ENCODE measurements at places on chromosomes 1 and 21.
A peak's percentile ranks its signal among the peaks of the same experiment; 100 is the strongest.

- DNase-seq, result no peak
Measured at GRCh38 chr1:153168686-153169085, 18.0 kb upstream of the SPRR2G start.

DNA sequence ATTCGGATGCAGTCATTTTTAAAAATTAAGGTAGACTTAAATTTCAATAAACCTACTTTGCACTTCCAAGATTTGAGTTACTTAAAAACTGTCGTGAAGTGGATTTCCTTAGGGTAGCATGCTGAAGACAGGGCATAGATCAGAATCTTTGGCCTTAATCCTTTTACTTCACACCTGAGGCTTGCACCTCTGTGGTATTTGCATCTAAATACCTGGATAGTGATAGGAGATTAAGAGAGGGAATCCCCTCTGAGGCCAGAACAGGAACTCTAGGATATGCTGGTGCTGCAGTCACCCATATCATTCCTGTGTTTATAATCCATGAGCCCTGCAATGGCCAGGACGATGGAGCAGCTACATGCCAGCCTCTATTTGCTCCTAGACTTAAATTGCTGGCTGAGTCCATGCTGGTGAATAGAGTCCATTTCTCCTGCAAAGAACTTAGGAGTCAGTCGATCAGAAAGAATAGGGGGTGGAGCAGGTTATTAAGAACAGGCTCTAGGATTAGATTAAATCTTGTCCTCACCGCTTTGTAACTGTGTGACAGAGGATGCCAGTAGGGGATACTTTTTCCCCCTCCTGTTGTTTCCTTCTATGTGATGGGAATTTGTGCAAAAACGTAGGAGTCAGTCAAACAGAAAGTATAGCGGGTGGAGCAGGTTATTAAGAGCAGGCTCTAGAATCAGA, 333.6 kb downstream of the DUSP10 start:
- DNase-seq, result no peak

DNA sequence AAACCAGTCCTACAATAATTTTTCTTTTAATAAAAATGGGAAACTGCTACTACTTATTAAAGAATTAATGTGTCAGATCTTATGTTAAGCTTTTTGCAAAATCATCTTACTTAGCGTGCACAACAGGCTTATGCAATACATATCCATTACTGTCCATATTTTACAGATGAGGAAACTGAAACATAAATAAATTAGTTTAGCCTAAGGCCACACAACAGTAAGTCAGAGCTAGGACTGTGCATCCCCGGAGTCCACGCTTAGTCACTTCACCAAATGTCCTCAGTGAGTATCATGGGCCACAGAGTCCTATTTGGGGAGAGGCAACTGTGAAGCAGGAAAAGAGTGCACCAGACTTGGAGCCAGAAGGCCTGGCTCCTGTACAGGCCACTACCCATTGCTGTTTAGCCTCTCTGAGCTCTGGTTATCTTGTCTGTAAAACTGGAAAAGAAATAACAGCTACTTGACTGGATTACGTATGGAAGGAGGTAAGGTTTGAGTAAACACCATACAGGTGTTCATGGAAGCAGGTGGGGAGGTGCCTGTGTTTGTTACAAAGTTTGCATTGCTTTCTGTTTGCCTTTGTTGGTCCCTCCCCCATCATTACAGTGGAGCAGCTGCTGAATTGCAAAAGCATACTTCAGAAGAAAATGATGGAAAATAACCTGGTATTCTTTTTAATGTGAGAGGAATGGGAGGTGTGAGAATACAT, 192.8 kb downstream of the FCRL5 start:
- peak; percentile 60 for DNase-seq

DNA sequence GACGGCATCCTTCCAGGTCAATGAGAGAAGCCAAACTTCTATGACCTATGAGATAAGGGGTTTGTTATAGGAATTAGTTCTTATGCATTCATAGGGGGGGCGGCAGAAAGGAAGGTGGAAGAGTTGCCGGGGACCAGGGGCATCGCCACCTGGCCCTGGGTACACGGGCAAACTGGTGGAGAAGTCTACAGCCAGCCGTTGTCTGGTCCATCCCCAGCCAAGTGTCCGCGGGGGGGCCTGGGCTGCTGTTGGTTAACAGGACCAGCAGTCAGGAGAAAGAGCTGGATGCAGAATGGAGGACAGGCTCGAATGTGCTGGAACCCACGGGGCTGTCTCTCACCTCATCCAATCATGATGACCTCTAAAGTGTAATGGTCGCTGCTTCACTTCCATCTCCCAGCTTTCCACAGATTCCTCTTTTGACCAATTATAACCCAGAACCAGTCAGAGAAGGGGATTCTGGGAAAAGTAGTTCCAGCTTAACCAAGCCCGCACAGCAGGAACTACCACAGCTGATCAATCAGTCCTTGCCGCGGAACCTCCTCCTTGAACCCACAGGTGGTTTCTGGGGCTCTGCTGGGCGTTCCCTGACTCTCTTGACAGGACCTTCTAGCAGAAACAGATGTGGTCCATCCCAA, 17.8 kb downstream of the TMEM51 start:
- no peak for DNase-seq

- DNase-seq, result no peak
Measured at GRCh38 chr1:19618428-19618827, 25.7 kb upstream of the NBL1 start.

DNA sequence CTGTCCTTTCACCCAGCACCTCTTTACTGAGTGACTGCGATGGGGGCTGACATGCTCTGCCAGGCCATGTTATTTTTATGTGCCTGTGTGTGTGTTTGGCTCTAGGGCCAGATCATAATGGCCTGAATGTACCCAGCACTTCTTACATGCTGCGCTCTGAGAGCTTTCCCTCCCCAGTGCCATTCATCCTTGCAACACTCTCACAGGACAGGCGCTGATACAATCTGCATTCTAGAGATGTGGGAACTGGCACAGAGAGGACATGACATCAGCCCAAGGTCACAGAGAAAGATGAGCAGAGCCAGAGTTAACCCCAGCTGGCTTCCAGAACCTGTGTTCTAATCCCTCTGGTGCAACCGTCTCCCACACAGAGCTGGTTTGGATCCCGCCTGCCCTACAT, 54.5 kb downstream of the ARHGEF10L start:
- DNase-seq, result no peak

DNA sequence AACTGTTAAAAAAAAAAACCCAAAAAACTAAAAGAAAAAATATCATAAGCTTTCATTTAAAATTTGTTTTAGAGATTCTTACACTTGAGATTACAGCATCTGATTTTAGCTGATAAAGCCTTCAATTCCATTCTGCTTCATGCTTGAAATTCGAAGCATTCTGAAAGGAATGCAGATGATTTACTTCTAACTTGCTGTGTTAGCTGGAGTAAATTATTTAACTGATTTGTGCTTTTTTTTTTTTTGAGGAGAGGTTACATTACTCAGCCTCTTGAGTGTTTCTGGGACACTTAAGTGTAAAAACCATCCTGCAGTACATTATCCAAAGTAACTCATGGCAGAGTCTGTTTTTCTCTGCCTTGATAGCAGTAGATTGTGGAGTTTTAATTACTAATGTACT, 4.5 kb upstream of the TRIM67 start:
- no peak for DNase-seq

DNA sequence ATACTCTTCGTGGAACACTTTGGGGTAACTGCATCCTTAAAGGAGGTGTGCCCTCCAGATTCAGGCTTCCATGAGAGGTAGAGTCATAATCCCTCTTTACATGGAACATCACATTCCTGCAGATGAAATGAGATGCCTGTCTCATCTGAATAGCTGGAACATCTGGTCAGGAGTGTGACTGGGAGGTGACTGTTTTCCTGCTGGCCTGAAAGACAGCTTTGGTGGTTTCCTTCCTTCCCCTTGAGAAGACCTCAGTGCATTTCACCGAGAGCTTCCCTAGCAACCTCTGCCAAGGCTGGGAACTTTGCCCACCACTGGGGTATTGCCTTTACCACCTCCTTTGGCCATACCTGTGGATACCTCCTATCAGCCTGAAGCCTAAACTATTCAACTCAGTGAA, 46.7 kb upstream of the GUCA2A start:
- no peak for DNase-seq

GRCh38 chr1:241611063-241611462, 29.1 kb downstream of the CHML start:
- DNase-seq, result peak; percentile 92

GRCh38 chr1:32907435-32907834, 6.2 kb upstream of the TMEM54 start:
- DNase-seq, result no peak

- DNase-seq, result no peak
Measured at GRCh38 chr1:183676586-183677189, 23.6 kb upstream of the APOBEC4 start.

DNA sequence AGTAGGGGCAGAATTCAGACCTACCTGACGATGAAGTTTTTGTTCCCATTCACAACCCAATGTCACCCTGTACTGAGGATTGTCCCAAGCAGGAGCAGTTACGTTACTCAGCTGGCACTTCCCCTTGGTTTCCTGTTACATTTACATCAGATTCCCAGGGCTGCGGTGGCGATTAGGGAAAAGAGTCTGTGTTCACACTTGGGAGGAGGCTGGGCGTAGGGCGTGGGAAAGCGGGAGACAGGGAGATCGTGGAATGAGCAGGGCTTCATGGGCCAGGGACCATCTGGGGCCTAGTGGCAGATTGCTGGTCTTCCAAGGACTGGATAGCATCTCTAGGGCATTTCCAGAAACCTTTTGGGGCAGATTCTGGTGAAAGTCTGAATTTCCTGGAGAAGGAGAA, 39.0 kb downstream of the TBX19 start:
- no peak for DNase-seq

DNA sequence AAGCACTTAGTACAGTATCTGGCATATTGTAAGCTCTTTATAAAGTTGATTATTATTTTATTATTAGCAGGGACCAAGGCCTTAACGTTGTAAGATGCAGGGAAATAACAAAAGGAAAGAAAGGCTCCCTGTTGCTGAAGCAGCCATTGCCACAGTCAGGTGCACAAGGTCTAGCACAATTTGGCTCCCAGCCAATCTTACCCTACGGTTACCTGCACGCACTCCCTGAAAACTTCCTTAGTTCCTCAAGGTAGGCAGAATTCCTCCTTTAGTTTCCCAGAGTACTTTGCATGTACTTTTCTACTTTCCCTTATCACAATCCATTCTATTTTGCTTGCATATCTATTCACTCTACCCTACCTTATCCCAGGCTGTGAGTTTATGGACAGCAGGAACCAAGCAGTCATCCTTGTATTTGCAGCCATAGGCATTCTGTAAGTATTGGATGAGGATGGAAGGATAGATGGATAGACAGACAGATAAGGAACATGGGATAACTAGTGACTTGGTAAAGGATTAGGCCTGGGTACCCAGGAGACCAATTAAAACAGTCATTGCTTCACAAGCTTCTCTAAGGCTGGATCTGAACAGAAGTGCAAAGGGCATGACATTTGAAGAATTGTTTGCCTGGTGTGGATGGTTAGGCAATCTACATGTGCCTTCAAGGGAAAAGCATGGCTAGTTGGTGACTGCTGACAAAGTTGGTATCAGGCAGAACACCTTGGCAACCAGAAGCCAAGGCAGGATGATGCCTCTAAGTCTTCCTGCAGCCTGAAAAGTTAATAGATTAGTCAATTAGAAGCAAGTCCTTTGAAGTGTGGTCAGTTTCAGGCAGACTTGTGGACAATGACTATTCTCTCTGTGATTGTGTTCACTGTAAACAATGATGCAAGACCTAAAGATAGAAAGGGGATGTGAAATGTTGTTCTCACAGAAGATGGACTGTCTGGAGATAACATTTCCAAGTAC, 20.8 kb upstream of the JAK1 start:
- peak; percentile 81 for DNase-seq

DNA sequence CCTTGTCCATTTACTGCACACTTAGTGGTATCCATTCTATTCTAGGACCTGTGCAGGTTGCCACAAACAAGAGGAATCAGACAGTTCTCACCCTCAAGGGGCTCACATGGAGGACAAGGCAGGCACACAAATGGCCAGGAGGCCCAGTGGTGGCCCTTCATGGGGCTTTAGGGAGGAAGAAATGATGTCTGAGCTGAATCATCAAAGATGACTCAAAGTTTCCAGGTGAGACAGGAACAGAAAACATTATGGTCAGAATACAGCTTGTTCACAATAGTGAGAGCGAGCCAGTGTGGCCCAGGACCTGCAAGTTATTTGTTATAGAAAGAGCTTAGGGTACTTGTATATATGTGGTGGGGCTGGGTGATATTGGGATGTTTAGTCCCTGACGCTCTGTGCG, 26.4 kb downstream of the SHISAL2A start:
- DNase-seq, result no peak

DNA sequence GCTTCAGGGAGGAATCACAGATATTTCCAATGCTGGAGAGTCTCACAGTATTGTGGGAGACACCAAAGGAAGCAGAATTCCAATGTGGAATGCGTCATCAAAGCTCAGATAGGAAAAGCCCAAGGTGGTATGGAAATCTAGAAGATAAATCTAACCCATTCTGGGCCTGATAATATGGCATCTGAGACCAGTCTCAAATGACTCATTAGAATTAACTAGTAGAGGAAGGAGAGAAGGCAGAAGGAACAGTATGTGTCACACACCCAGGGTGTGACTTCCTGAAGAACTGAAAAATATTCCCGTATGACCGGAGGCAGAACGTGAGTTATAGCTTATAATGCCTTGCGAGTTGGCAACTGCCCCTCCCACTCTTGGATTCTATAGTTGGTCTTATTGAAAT, 499.2 kb downstream of the PLPP3 start:
- DNase-seq, result peak; percentile 61

- DNase-seq, result peak; percentile 99
Measured at GRCh38 chr1:32989160-32990050, 24.8 kb upstream of the RNF19B start.

DNA sequence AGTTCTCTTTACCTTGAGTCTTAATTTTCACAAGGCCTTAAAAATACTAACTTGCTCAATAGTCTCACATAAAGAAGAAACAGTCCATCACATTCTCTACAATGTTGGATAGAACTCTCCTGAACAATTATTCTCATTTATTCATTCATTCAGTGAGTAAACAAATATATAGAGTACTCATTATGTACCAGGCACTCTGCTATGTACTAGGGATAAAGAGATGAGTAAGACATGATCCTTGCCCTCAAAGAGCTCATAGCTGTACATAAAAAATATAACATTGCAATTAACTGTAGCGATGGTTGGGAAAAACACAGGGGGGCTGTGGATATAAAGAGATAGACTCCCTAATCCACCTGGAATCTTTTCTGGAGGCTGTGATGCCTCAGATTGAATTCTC, 586.9 kb upstream of the BEND5 start:
- DNase-seq, result no peak

DNA sequence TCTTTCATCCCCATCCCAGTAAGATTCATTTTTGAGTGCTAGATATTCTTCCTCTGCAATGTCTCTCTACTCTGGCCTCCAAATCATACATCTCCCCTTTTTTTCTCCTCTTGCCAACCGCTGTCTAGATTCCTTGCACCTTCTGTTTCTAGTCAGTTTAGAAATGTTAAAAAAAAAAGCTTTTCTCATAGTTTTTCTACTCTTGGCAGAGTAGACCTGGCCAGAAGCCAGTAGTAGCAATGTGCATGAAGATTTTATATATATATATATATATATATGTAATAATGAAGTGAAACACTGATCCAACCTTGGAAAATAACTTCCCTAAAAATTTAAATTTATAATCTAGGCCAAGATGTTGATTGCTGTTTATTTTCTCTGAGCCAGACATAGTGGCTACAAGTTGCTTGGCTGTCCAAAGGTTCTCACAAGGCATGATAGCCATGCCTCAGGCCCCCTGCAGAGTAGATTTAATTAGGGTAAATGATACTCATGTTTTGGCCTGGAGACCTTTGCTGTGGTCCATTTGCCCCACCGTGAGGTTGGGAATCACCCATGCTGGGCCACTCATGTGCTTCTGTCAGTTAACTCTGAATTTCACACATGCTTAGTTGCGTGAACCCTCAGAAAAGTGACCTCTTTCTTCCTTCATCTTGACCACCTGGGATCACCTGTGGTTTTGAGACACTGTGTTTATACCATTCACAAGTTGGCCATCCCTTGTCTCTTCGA, 103.4 kb upstream of the KCNE2 start:
- no peak for DNase-seq
